ENCODE measurements at places on chromosomes 13 and 19.

GRCh38 chr13:75507027-75508001 is 25.3 kb upstream of the TBC1D4 start:
- DNase-seq: no peak

DNA sequence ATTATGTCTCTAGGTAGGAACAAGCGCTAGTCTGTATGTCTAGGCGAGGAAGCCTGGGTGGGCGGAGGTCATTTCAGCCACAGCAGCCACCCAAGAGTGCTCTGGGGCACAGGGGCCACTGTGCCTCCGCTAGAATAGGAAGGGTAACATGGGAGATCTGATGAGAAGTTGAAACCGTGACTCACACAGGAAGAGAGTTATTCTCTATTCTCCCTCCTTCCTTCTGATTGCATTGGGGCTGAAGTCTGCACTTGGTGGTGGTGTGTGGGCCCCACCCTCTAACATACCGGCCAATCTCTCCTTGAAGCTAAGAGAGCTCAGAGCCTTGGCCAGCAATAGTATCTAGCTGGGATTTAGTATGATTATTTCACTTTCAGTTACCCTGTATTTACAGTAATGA is 20.3 kb upstream of the GGACT start:
- peak; percentile 71 for DNase-seq

DNA sequence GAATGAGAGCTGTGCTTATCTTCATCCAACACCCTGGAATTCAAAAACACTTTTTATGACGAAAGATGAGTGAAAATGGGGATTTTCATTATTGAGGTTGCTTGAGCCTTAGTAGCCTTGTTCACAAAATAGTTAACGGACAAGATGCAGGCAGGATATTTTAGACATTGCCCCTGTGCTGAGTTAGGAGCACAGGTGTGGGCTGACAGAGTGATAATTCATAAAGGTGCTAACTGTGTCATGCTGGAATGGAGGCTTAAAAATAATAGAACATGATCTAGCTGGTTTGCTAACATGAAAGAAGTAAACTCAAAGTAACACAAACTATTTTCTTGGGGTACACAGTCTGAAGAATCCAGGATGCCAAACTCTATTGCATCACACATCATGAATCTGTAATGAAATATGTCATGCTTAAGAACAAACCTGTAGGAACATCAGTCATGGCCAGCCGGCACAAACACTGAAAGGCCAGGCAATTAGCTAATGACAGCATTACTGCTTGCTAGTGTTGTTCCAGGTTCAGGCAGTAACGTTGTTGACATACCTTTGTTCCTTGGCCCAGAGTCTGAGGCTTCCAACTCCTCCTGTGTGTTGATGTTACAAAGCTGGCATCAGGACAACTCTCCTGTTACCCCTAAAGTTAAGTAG is 55.3 kb downstream of the FRY start:
- no peak for DNase-seq

GRCh38 chr19:43525836-43526771 is 897 bp downstream of the ETHE1 start:
- DNase-seq: no peak

DNA sequence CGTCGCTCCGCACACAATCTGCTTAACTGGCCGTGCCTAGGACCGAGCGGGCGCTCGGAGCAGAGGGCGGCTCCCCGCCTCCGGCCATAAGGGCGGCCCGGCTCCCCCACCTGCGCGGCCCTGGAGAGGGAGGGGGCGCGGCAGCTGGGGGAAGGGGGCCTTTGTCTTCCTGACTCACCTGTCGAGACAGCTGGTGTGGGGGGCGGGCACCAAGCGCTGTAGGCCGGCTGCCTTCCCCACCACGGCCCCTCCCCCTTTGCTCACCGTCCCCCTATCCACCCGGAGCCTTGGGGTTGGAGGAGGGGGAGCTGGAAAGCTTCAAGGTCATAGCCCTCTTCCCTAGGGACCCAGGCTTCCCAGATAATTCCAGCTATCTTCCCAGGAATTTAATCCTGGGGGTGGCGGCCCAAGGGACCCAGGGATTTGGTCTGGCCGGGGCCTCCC is 1.2 kb downstream of the VASP start:
- DNase-seq: no peak

DNA sequence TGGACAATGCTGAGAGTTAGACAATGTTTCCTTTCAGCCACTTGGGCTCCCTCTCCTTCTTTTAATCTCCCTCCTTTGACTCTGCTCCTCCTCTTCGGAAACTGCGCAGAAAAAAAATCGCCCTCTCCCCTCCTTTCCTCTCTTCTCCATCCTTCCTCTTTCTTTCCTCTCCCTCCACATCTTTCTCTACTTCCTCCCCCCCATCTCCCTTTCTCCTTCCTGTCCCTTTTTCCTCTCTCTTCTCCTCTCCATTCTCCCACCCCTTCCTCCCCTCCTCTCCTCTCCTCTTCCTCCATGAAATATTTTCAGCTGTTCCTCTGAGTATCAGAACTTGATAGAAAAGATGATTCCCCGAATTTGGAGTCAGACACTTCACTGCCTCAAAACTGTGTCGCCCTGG is 15.1 kb upstream of the PTPRS start:
- no peak for DNase-seq

GRCh38 chr13:46389457-46390451 is 2.7 kb upstream of the RUBCNL start:
- DNase-seq: no peak

DNA sequence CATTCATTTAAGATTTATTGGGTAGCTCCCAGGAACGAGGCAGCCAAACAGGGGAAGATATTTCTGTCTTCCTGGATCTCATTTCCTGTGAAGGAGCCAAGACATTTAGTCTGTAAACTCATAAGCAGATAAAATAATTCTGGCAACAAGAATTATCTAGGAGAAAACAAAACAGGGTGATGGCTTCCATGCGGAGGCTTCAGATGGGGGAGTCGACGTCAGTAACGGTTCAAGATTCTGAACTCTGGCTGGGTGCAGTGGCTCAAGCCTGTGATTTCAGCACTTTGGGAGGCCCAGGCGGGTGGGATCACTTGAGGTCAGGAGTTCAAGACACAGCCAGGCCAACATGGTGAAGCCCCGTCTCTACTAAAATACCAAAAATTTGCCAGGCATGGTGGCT is 1.3 kb downstream of the GNA15 start:
- no peak for DNase-seq

GRCh38 chr13:98468361-98468760 is 108.5 kb downstream of the STK24 start:
- no peak for DNase-seq

- no peak for DNase-seq
Measured at GRCh38 chr13:30832845-30833332, 73.2 kb upstream of the MEDAG start.

DNA sequence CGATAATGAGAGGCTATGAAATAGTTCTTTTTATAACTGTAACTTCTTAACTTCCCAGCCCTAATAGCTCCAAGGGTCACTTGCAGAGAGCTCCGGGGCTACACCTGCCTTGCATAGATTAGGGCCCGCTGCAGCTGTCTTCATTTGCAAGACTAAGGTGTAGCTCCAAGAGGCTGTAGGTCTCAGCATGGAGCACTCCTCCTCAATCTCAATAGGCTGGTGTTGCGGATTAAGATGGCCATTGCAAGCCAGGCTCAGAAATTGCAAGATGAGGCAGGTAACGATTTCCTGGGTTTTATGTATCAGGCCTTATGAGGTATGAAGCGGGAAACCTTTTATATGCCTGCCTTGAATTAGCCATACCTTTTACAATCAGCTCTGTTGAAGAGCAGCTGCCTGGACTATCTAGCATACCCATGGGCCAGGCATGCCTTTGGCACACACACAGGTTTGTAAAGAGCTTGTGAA is 185.7 kb downstream of the TM9SF2 start:
- no peak for DNase-seq

DNA sequence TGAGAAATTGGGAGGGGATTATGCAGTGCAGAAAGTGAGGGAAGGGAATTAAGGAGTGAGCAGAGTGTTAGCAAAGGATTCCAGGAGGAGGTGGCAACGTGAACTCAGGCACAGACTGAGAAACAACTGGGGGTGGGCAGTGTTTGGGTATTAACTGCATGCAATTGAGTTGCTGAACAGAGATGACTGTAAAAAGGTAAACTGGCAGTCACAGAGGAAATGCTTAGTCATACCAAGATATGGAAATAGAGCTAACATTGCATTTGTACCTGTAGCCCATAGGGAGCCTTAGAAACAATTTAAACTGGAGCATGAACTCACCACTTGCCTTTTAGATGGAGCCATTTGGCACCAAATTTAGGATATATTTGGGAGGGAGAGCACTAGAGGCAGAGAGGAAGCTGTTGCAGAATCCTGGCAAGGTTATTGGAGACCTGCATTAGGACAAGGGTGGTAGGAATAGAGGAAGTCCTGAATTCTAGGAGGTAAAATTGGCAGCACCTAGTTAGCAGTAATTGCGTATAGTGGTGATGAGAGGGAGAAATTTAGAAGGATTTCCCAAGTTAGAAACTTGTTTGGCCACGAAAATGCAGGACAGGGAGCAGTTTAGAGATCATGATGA is 100.6 kb upstream of the FRY start:
- no peak for DNase-seq

GRCh38 chr13:97005625-97006262 is 11.5 kb upstream of the OXGR1 start:
- no peak for DNase-seq

DNA sequence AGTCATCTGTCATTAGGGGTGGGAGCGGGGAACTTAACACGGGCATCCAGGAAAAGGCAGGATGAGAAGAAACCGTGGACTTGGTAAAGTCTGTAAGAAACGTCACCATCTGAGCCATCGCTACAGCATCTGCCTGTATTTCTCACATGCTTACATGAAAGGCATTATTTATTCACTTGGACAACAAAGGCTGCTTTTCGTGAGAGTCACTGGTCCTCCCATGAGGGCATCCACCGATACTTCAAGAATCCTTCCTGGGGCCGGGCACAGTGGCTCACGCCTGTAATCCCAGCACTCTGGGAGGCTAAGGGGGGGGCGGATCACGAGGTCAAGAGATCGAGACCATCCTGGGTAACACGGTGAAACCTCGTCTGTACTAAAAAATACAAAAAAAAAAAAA is 16.1 kb downstream of the ZNF446 start:
- no peak for DNase-seq

GRCh38 chr19:44553478-44554171 is 24.1 kb upstream of the CEACAM20 start:
- DNase-seq: peak; percentile 54
